ENCODE measurements at places on chromosomes 6 and 20. TPM values are rescaled to one million over a fixed set of nuclear protein-coding genes. Genes with fewer than 3 reads are reported as not detected.

PTCHD4 gene
- total RNA-seq = not detected

DNA sequence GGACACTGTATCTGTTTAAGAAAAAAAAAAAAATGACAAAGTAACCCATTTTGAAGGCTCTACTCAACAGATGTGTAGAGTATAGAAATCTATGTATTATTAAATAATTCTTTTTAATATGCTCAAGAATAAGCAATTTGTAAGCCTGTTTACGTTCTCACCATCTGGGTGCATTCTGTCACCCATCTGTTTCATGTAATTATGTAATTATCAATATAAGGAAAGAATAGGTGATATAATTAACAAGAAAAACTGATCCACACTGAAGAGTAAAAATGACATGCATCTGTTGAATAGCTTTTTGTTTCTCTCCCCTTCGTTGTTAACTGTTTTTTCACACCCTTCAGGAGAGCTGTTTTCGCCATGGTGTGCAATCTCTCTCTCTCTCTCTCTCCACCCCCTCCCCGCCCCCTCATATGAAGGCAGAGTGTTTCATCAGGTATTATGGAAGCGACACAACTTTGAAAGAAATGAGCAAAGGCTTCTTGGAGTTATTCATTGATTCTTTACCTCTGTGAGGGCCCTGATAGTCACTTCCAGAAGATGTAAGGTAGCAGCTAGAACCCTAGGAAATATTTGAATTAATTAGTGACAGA, 154.3 kb upstream of the INSM1 start:
- DNase-seq = no peak

DNA sequence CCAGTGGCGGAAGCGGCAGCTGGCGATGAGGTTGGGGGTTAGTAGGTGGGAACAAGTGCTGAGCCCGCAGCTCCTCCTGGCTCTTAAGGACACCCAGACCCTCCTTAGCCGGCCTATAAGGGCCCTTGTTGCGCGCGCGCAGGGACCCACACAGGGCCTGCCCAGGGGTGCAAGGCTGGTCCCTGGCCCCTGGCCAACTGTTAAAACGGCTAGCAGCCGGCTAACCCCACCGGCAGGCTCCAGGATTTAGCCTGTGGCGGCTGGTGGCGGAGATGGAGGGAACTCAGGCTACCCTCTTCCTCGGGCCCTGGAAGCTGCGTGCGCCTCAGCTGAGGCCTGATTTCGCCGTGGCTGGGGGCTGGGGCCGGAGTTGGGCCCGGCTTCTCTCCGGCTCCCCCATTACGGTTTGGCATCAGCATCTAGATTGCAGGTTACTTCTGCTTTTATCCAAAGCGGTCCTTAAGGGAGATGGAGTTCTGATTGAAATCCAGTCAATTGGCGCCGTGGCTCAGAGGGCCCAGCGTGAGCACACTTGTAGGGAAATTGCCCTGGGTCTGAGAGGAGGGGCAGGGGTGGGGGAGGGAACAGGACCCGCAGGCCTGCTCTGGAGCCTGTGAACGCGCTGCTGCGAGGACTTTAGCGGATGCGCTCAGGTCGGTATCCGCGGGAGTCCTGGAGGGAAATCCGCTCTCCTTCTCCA, 36.9 kb upstream of the CCDC167 start:
- no peak for DNase-seq

BPIFA1 gene
- total RNA-seq = not detected

GRCh38 chr20:51420111-51420510, 122.4 kb downstream of the NFATC2 start:
- no peak for DNase-seq

DNA sequence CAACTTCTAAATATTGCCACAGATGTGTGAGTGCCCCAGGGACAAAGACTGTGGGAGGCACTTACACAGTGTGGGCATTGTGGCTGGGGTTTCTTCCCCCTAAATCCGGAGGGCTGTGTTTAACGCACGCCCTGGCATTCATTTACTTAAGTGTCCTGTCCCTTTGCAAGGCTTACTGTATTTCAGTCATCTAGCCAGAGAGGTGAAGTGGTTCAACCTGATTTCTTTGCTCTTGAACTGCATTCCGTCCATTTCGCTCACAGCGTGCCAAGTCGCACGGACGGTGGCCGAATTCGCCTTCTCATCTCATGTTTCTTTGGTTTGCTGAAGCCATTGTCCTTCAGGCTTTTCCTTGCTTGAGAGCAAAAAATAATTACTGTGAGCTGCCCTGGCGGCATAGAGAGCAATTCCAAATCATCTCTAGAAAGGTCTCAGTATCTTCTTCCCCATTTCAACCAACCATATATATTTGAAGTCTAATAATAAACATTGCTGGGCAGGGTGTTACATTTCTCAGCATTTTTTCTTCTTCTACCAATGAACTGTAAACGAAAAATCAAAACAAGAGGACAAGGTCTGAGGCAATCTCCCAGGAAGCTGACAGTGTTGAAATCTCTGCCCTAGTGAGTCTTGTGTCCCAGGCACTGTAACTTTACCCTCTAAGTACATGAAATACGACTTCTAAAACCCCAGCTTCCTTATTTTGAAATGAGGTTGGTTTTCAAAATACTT, 16.9 kb downstream of the SYTL3 start:
- DNase-seq = no peak

DNA sequence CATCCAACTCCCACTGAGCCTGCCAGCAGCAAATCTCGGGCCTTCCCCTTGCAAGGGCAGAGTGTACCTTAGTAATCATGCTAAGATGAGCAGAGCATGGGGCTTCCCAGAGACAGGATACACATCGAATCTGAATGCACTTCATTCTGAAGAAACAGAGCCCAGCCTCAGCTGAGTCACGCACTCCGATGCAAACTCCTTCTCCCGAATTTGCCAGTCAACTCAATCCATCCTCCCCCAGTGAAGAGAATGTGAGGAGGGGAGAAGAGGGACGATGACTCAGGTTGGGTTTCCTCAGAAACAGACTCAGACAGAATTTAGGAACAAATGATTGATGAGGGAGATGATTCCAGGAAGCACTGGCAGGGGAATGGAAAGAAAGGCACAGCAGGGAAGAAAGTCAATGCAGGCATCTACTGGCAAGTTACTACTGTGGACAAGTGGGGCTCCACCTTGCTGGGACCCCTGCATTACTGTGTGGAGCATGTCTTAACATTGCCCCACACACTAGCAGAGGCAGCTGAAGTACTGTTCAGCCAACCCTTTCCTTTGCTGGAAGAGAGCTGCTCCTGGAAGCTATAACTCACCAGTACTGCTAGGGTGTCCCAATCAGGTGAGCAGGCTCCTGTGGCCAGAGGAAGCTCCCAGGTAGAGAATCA, 251.6 kb downstream of the ADGB start:
- no peak for DNase-seq
